ENCODE measurements at places on chromosomes 12 and 14.
A peak's percentile ranks its signal among the peaks of the same experiment; 100 is the strongest.

GRCh38 chr12:7376196-7376595 is 67.8 kb downstream of the CD163L1 start:
- DNase-seq: no peak

DNA sequence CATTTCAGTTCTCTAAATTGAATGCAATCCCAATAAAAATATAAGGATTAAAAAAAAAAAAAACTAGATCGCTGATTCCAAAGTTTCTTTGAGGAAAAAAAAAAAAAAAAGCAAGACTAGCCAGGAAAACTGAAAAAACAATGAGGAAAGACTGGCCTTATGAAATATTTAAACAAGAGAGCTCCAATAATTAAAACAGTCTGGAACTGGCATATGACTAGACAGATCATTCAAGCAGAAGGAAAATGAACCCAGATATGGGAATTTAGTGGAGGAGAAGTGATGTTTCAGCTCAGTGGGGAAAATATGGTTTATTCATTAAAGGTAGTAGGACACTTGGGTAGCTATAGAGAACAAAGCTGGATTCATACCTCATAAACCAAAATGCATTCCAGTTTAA is 42.0 kb upstream of the TBC1D15 start:
- no peak for DNase-seq

DNA sequence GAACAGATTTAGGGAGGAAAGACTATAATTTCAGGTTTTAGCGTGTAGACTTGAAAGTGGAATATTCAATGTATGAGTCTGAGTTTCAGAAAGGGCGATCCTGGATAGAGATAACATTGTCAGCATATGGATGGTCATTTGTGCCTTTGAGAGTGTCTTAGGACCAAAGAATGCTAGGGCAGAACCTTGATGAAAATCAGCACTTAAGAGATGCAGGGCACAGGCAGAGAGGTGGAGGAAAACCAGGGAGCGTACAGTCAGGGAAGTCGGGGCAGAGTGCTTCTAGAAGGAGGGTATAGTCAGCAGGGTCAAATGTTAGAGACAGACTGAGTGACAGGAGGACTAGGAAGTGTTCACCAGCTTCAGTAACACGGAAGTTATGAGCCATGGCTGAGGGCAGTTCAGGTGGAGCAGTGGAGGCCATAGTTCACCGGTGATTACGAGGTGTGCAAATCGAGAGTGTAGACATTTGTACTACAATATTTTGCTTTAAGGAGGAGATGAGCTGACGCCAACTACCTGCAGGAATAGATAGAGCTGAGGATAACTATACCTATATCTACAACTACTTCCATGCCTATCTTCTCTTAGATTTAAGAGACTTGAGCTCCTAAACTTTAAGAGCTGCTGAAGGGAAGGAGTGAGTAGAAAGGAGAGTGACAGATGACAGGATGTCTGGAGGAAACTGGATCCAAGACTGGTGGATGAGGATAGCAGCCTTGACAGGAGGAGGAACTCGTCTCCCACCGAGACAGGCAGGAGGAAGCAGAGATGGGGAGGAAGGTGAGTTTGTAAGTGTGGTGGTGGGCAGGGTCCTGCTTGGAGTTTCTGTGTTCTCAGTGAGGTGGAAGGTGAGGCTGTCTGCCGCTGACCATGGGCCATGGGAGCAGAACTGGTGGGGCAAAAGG is 6.5 kb downstream of the CBLN3 start:
- no peak for DNase-seq

GRCh38 chr14:101559624-101560533 is 1.4 kb upstream of the DIO3 start:
- DNase-seq: no peak

DNA sequence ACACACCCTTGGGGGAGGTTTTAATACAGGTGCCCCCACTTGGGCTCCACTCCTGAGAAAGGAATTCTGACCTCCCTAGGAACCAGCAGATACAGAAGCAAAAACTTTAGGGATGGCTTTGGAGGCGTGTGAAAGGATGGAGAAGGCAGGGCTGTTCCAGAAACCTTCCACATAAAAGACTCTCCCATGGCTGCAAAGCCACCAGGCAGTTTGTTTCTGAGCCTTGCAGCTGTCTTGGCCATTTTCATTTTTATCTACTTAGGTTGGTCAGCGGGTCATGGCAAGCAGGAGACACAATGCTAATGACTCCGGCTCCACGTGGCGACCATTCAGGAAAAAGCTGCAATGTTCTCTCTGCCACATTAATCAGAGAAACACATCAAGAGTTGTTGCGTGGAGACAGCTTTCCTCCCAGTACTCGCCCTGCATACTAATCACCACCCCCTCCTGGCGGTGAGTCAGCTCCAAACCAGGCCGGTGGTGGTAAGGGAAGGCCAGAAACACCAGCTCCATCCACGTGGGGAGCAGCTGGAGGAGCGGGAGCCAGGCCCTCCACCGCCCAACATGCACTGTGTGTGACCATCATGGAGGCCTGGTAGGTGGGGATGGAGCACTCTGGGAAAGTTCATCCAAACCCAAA is 30.9 kb upstream of the IRF2BPL start:
- no peak for DNase-seq

- DNase-seq: no peak
Measured at GRCh38 chr12:57489157-57489641, 1.3 kb downstream of the MARS1 start.

DNA sequence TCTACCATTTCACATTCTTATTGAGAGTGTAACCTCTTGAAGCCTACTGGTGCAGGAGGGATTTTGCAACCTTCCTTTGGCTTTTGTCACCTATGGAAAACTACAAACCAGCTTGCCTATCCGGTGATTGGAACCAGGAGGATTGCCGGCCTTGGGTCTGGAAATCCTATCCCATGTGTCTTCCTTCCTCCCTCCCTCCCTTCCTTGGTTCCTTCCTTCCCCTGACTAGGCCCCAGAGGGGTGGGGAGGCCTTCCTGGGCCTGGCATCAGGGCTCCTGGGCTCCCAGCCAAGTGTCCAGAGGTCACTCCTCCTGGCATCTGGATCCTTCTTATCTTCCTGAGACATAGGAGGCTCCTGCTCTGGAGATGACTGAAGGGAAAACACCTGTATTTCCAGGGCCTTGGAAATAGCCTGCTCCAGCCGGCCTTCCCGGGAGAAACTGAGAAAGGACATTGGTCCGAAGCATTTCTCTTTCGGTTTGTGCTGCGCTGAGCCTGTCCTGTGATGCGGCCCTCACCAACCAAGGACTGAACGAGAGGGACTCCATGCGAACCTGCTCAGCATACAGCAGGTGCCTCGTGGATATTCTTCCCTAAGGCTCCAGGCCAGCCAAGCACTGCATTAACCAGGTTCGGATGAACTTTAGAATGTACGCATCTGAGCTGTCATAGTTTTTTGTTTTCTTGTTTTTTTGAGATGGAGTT is 43.4 kb downstream of the PSMA6 start:
- no peak for DNase-seq

DNA sequence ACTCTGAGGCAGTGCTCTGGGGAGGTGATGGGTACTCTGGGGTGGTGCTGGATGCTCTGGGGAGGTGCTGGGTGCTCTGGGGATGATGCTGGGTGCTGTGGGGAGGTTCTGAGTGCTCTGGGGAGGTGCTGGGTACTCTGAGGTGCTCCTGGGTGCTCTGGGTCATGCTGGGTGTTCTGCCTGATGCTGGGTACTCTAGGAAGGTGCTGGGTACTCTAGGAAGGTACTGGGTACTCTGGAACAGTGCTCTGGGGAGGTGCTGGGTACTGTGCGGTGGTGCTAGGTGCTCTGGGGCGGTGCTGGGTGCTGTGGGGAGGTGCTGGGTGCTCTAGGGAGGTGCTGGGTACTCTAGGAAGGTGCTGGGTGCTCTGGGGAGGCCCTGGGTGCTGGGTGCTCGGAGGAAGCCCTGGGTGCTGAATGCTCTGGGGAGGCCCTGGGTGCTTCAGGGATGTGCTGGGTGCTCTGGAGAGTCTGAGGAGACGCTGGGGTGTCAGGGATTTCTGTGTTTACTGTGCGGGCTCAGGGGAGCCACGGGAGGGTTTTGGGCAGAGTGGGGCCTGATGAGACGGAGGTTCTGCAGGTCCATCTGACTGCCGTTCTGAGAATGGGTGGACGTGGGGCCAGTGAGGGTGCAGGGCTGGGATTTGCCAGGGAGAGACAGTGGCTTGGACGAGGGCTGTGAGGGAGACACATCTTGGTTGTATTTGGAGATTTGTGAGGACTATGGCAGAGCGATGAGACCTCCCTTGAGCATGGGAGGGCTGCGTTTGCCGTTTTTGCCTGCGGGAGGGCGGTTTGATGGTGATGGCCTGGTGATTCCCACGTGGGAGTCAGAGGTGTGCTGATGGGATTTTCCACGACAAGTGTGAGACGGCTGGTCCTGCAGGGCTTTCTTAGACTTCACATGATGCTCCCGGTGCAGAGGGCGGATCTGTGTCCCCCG is 30.0 kb downstream of the MMP17 start:
- no peak for DNase-seq

- DNase-seq: no peak
Measured at GRCh38 chr14:24364841-24365240, 3.1 kb upstream of the NFATC4 start.

DNA sequence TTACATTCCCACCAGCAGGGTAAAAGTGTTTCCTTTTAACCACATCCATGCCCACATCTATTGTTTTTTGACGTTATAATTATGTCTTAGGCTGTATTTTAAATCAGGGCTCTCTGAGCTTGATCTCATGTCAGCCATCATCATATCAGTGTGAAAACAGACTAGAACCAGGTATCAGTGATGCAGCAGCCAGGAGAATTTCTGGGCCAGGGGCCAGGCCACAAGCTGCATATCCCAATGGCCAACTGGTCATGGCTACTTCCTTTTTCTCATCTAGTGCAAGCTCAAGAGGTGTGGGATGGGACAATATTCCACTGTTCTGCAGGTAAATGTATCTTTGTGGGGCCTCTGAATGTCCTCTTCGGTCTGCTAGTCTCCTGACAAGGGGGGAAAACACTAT is 125.1 kb downstream of the CRADD start:
- DNase-seq: no peak

GRCh38 chr14:81633496-81633895 is 99.8 kb upstream of the SEL1L start:
- DNase-seq: no peak

- DNase-seq: no peak
Measured at GRCh38 chr14:52522581-52523345, 29.5 kb downstream of the TXNDC16 start.

GRCh38 chr12:54059668-54060067 is 6.0 kb downstream of the HOXC4 start:
- DNase-seq: no peak

DNA sequence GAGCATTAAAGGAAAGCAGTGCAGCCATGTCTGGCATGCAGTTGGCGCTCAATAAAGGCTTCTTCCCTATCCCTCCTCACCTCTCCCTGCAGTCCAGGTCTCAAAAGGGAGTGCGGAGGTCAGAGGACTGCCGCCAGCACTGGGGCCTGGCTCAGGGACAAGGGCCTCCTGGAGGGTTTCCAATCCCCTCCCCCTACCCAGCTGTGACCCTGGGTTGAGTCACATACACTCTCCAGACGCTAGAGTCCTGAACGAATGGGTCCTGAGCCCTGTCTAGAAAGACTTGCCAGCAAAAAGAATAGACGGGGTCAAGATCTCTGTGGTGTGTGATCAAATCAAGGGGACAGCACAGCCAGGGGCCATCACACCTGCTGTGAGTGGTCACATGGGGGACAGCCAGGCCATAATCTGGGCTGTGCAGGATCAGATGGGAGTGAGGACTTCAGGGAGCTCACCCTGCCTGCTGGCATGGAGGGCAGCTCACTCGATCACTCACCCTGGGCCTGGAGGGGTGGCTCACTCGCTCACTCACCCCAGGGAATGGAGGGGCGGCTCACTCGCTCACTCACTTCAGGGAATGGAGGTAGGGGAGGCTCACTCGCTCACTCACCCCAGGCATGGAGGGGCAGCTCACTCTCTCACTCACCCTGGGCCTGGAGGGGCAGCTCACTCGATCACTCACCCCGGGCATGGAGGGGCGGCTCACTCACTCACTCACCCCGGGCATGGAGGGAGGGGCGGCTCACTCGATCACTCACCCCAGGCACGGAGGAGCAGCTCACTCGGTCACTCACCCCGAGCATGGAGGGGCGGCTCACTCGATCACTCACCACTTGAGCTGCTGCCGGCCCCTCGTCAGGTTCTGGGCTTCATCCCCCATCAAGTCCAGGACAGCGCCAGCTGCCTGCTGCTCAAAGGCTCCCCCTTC is 12.8 kb downstream of the CFAP73 start:
- no peak for DNase-seq

DNA sequence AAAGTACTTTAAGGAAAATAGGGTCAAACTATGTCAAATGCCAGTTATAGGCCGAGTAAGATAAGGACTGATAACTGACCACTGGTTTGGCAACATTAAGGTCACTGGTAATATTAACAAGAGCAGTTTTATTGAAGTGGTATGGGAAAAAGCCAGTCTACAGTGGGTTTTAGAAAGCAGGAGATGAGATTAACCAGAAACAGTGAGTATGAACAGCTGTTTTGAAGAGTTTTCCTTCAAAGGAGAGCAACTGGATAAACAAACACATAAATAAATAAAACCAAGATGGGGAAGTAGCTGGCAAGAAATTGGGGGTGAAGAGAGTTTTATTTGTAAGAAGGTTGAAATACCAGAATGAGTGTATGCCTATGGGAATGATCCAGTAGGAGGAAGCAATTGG is 30.3 kb downstream of the KITLG start:
- DNase-seq: no peak

GRCh38 chr12:20154052-20154451 is 214.3 kb upstream of the PDE3A start:
- DNase-seq: no peak

- no peak for DNase-seq
Measured at GRCh38 chr12:89567691-89568239, 41.9 kb upstream of the POC1B start.

GRCh38 chr14:103143506-103143905 is 20.2 kb downstream of the TNFAIP2 start:
- peak; percentile 0 for DNase-seq

- DNase-seq: peak; percentile 66
Measured at GRCh38 chr12:49622501-49623141, 740 bp upstream of the PRPF40B start.

DNA sequence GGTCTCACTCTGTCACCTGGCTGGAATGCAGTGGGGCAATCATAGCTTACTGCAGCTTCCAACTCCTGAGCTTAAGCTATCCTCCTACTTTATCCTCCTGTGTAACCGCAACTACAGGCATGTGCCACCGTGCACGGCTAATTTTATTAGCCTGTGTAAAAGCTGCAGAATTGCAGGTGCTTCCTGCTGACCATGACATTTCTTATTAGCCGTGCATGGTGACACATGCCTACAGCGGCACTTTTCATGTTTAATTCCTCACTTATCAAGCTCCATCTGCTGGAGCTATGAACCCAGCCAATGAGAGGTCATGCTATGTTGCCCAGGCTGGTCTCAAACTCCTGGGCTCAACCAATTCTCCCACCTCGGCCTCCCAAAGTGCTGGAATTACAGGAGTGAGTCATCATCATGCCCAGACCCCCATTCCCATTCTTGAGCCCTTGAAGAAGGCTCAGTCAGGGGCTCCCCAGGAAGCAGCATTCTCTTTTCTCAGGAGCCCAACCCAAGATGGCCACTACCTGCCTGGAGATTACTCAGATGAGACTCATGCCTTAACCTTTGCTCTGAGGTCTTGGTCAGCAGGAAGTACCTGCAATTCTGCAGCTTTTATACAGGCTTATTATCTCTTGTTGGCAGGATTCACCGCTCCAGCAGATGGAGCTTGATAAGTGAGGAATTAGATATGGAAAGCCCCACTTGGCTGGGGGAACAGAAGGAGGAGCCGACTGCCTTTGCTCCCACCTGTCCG is 503.2 kb downstream of the MED13L start:
- DNase-seq: no peak

GRCh38 chr12:4246116-4246515 is 27.4 kb upstream of the CCND2 start:
- no peak for DNase-seq

Data from naive thymus-derived CD8-positive, alpha-beta T cell (primary cell).